ENCODE measurements at places on chromosomes 1 and 21.
A peak's percentile ranks its signal among the peaks of the same experiment; 100 is the strongest.

GRCh38 chr1:190196020-190196419 is 281.6 kb downstream of the BRINP3 start:
- no peak overlapping the region for H3K4me3 ChIP-seq
- no peak overlapping the region for H3K27ac ChIP-seq
- H3K27me3 ChIP-seq = no peaks in the 10 kb centered on the region
- H3K4me1 ChIP-seq = peaks cover 10% of the 10 kb centered on the region

- H3K27me3 ChIP-seq = no peaks in the 10 kb centered on the region
- H3K36me3 ChIP-seq = no peaks in the 10 kb centered on the region
- DNase-seq = no peak
- H3K4me1 ChIP-seq = 0 out of 2 replicates have a peak, but pooled peaks cover 6% of the 10 kb centered on the region
These were observed 189.8 kb upstream of the OLFM3 start for GRCh38 chr1:102186536-102186935.

GRCh38 chr1:44609412-44609767 is 64.9 kb downstream of the TMEM53 start:
- H3K36me3 ChIP-seq = no peaks in the 10 kb centered on the region
- peaks cover 11% of the 10 kb centered on the region for H3K4me1 ChIP-seq
- no peak overlapping the region for H3K27ac ChIP-seq
- H3K4me3 ChIP-seq = no peak overlapping the region

DNA sequence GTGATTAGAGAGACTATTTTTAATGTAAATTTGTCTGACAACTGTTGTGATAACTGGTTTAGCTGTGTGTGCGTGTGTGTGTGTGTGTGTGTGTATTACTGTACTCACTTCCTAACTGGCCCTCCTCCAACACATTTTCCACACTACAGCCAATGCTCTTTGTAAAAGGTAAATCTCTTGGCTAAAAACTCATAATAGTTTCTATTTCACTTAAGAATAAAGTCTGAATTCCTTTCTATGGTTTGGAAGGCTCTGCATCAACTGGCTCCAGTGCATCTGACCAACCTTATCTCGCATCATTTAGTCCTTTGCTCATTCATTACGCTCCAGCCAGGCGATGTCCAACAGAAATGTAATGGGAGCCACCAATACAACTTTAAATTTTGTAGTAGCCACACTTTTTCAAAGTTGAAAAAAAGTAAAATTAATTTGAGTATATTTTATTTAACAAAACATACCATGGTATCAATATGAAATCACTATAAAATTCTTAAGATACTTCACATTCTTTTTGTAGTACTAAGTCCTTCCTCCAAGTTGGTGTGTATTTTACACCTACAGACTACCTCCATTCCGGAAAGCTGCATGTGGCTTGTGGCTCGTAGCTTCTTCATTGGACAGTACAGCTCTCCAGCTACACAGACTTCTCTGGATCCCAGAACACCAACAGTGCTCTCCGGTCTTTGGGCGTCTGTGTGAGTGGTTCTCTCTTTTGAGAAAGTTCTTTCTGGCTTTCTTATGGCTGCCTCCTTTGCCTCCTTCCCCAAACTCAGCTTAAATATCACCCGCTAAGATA is 68.9 kb downstream of the NRIP1 start:
- H3K27ac ChIP-seq = peak overlapping the region; percentile 13
- no peak for DNase-seq
- no peaks in the 10 kb centered on the region for H3K36me3 ChIP-seq

GRCh38 chr1:38818175-38818976 is 41.2 kb downstream of the RRAGC start:
- peaks cover 24% of the 10 kb centered on the region for H3K4me1 ChIP-seq
- peak; percentile 83 for DNase-seq
- H3K36me3 ChIP-seq = peaks cover 3% of the 10 kb centered on the region
- H3K27ac ChIP-seq = no peak overlapping the region

DNA sequence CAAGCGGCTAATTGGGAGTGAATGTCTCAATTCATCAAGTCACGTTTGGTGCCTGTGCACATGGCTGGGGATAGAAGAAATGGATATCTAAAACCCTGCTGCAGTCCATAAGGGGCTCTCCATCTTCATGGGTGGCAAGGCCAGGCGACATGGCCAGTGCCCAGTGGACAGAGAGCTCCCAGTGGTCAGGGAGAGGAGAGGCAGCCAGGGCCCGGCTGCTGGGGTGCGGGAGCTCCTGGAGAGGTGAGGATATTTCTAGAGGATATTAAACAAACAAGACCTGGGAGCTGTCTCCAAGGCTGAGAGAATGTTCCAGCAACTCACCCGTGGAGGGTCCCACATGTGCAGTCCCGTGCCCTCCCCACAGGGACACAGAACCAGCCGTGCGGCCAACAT is 368.8 kb upstream of the C1orf174 start:
- H3K4me1 ChIP-seq = no peaks in the 10 kb centered on the region
- H3K36me3 ChIP-seq = peaks cover 83% of the 10 kb centered on the region
- no peak overlapping the region for H3K27ac ChIP-seq
- DNase-seq = no peak
- H3K4me3 ChIP-seq = no peak overlapping the region

GRCh38 chr1:62175568-62176179 is 19.0 kb upstream of the L1TD1 start:
- peak overlapping the region; percentile 40 for H3K27ac ChIP-seq
- H3K36me3 ChIP-seq = no peaks in the 10 kb centered on the region
- H3K4me3 ChIP-seq = no peak overlapping the region
- DNase-seq = peak; percentile 45
- H3K4me1 ChIP-seq = peaks cover 61% of the 10 kb centered on the region
- no peaks in the 10 kb centered on the region for H3K27me3 ChIP-seq

DNA sequence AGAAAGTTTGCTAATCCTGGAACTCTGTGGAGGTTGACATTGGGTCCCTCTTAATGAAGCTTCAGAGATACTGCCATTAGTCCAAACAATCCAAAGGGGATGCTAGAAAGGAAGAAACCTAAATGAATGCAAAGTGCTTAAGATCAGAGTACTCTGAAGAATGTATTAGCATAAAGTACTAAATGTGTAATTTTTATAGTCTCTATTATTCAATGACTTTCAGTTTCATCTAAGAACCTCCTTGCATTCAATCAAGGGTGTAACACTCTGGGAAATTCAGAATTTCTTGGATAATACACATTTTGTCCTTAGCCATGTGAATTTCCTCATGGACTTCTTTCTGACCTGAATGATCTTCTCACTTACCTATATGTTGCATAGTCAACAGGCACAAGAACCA is 1078.5 kb upstream of the ADGRL4 start:
- no peak overlapping the region for H3K4me3 ChIP-seq
- no peaks in the 10 kb centered on the region for H3K4me1 ChIP-seq
- H3K27me3 ChIP-seq = no peaks in the 10 kb centered on the region
- no peaks in the 10 kb centered on the region for H3K36me3 ChIP-seq
- DNase-seq = no peak

DNA sequence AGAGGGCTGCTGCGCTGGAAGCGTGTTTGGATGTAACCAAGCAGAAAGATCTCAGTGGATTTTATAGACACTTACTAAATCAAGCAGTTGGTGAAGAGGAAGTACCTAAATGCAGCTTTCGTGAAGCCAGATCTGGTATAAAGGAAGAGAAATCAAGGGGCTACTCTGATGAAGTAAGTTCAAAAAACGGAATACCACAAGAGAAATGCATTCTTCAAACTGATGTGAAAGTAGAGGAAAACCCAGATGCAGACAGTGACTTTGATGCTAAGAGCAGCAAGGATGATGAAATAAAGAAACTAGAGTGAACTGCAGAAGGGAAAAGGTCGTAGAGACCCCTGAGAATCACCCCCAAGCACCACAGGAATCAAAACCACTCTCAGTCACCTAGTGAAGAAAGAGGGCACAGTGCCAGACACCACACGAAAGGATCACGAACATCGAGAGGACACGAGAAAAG is 40.8 kb upstream of the NEXN start:
- no peak for DNase-seq
- no peaks in the 10 kb centered on the region for H3K36me3 ChIP-seq
- no peak overlapping the region for H3K4me3 ChIP-seq
- no peak overlapping the region for H3K27ac ChIP-seq

DNA sequence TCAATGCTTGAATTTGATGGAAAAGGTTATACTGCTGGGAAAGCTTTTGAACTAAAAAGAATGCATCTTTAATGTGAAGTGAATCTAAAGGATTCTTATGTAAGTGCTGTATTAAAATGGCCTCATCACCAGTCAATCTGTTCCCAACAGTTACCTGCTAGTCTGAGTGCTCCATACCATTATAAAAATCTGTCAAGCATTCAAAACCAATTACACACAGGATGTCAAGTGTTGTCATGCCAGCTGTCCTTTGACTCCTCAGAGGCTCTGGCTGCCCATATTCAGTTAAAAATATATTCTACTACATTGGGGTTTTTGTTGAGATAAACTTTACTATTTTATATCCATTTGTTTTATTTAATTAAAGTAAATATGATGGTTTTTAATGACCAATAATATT is 1587.7 kb downstream of the AMY1C start:
- no peak for DNase-seq
- no peaks in the 10 kb centered on the region for H3K4me1 ChIP-seq
- H3K36me3 ChIP-seq = no peaks in the 10 kb centered on the region
- H3K4me3 ChIP-seq = no peak overlapping the region
- no peaks in the 10 kb centered on the region for H3K27me3 ChIP-seq

DNA sequence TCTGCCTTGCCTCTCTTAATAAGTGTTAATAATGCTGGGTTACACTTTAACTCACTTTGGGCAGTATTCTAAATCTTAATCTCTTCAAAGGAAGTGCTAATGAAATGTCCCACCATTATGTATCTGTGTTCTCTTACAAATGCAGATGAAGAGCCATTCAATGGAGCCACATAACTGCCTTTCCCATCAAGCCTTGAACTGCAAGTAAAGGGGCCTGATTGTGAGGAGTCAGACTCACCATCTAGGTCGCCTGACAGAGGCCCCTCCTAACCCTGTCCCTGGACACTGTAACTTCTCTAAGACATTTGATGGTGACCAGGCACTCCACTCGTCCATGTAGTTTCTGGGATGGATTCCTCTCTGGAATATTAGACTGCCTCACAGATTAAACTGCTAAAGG is 329.4 kb downstream of the KIF26B start:
- no peak for DNase-seq
- no peaks in the 10 kb centered on the region for H3K36me3 ChIP-seq
- peak overlapping the region; percentile 20 for H3K4me3 ChIP-seq
- no peak overlapping the region for H3K27ac ChIP-seq

DNA sequence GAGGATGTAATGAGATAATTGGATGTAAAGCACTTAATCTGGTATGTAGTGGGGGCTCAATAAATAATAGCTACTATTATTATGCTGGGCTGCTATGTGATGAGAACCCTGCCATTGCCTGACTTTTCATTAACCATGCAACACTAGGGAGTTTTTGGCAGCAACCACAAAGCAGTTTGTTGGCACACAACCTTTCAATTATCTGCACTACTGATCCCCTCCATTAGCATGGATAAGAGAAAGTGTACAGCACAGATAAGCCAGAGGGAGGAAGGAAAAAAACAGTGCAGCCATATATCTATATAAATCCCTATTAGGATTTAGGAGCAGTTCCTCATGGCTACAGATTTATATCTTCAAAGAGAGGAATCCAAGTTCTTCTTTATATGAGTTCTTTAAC is 498.5 kb downstream of the NUF2 start:
- H3K27ac ChIP-seq = no peak overlapping the region
- no peaks in the 10 kb centered on the region for H3K36me3 ChIP-seq
- no peak overlapping the region for H3K4me3 ChIP-seq
- H3K27me3 ChIP-seq = no peaks in the 10 kb centered on the region
- H3K4me1 ChIP-seq = no peaks in the 10 kb centered on the region
- no peak for DNase-seq

- no peak overlapping the region for H3K4me3 ChIP-seq
- no peak overlapping the region for H3K27ac ChIP-seq
- peaks cover 35% of the 10 kb centered on the region for H3K4me1 ChIP-seq
These were observed 48.7 kb downstream of the LHX4 start for GRCh38 chr1:180278596-180279395.

DNA sequence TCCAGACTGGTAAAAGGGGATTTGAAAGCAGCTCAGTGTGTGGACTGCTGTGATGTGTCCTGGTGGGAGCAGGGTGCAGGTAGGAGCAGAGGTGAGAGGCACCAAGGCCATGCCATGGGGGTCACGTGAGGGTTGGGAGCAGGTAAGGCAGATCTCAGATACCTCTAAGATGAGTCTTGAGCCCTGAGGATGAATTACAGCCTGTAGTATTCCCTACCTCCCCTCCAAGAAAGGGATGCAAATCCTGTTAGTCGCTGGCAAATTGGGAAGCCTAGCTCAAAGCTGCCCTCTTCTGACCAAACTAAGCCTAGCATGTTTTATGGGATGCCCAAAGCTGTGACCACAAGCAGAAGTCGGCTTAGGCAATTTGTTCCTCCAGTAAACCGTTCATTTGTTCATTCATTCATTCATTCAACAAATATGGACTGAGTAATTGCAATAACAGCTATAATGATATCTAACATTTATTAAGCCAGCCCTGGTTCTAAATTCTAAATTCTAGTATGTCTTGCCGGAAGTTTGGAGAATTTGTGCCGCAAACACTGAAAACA is 3.9 kb upstream of the NUAK2 start:
- H3K36me3 ChIP-seq = peaks cover 8% of the 10 kb centered on the region
- H3K27ac ChIP-seq = peak overlapping the region; percentile 84
- no peak overlapping the region for H3K4me3 ChIP-seq
- peak; percentile 80 for DNase-seq

DNA sequence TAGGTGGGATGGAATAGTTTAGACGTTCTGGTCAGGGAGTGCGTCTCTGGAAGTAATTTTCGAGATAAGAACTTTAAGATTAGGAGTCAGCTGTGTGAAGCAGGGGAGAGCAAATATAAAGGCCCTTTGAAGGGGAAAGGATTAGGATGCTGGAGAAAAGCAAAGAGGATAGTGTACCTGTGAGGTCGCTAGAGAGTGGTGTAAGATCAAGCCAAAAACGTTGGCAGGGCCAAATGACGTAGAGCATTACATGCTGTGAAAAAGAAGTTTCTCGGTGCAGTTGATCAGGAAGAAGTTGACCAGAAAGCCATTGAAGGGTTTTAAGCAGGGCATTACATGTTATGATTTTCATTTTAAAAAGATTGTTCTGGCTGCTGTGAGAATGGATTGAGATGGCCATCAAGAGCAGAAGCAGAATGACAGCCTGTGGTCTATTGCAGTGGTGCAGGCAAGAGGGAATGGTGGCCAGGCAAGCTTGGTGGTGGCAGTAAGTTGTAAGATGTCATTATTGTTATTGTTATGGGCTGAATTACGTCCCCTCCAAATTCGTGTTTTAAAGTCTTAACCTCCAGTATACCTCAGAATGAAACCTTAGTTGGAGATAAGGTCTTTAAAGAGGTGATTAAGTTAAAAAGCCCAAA is 113.6 kb upstream of the KIF26B start:
- no peak for DNase-seq
- H3K27me3 ChIP-seq = no peaks in the 10 kb centered on the region
- H3K36me3 ChIP-seq = no peaks in the 10 kb centered on the region
- no peak overlapping the region for H3K4me3 ChIP-seq
- peaks cover 27% of the 10 kb centered on the region for H3K4me1 ChIP-seq
- no peak overlapping the region for H3K27ac ChIP-seq
